ENCODE measurements at places on chromosomes 12 and 14.

DNA sequence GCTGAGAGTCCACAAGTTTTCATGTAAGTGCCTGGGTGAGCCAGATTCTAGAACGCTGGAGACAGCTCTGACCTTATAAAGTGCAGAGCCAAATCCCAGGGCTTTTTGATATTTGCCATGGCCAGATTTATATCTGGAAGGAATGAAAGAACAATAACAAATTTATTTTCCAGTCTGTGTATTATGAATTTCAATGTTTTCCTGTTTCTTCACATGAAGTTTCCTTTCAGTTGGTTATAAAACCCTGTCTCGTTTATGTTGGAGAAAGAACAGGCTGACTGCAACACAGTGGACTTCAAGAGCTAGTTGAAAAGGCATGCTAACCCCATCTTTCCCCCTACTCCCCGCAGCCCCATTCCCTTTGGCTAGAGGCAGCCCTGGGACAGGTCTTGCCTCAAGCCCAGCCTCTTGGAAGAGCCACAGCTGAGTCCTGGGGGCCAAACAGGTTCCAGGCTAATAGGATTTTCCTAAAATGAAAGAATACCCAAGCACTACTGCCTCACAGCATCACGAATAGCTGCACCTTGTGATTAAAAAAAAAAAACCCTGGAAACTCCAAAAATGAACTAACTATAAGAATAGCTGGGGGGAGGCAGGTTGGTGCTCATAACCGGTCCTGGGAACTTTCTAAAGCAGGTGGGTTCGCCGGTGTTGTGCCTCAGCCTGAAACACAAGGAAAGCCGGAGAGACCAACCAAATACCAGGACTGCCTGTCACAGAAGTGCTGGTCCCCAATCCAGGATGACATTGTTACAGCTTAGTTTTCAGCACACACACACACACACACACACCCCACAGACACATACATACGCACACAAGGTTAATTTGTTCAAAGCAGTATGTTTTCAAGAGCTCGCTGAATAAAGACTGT lies 1.5 kb downstream of the FBLN5 start:
- no peak for DNase-seq

DNA sequence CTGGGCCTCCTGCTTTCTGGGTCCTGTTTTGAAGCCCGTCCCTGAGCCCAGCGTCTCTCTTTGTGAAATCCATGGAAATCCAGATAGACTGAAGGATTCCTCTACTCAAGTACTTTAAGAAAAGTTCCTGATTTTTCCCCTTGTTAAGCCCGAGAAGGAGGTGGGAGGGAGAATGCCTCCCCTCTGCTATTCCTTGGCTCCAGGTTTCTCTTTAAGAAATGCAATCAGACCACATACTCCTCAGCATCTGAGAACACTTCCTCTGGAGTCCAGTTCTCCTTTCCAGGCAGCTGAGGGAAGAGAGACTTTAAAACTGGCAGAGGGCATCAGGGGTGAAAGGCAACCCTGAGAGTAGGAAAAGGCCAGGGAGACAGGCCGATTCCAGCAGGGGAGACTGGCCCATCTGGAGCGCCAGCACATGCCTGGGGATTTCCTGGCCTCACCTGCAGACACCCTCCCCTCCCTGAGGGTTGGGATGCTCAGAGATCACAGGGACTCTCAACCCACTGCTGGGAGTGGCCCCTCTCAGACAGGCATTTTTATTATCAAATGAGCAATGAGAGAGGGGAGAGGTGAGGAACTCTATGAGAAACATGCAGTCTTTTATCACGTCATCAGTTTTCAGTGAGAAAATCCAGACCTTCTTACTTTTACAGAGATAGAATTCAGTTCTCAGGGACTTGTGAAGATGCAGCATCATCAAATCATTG lies 2.0 kb upstream of the EMP1 start:
- DNase-seq, result no peak

GRCh38 chr14:44756554-44756953 lies 205.2 kb downstream of the KLHL28 start:
- no peak for DNase-seq

- no peak for DNase-seq
These were observed 29.4 kb downstream of the SYNE3 start for GRCh38 chr14:95486875-95487668.

- DNase-seq, result no peak
These were observed 493.5 kb downstream of the NAV3 start for GRCh38 chr12:78324234-78324633.

DNA sequence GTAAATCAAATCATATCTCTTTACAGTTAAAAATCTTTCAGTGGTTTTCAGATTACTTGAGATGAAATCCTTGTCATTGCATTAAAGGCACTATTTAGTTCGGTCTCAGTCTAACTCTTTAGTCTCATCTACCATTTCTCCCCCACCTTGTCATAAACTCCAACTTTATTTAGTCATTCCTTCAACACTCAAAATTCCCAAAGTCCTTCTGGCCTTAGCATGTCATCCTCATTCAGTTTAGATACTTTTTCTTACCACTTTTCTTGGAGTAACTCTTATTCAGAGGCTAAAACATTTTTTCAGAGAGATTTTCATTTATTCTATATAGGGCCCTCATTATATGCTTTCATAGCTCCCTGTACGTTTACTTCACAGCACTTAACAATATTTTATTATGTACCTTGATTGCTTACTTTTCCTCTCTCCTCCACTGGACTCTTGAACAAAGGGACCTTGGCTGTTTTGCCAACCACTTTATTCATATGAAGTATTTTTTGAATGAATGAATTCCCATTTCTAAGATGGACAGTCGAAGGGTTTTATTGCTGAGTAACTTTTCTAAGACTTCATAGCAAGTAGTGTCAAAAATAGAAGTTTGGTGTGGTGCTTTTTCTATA lies 12.8 kb downstream of the USP15 start:
- DNase-seq, result no peak

DNA sequence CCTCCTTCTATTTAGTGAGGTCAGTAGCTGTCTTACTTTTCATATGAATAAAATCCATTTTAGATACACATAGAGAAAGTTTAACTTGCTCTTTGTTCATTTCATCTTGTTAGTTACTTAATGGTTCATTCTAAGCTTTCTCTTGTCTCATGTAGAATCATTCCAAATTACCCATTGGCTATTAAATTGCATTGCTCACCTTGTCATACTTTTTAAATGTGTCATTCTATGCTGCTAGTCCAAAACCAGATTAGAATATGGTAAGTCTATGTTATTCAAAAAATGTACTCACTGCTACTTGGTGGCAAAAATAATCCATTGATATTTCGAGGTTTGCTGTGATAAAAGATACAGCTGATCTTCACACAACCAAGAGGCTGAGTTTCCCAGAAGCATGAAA lies 3.0 kb downstream of the C12orf50 start:
- no peak for DNase-seq

DNA sequence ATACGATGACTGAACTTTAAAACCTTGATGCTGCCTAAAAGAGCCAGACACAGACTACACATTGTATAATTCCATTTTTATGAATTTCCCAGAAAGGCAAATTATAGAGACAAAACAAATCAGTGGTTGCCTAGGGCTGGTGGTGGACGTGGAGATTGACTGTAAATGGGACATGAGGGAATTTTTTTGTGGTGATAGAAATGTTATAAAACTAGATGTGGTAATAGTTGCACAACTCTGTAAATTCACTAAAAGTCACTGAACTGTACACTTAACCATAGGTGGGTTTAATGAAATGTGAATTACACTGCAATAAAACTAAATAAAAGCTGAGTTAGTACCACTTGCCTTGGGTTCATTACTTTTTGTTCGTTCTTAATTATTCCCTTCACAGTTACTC lies 72.1 kb downstream of the PLEKHA5 start:
- DNase-seq, result no peak

DNA sequence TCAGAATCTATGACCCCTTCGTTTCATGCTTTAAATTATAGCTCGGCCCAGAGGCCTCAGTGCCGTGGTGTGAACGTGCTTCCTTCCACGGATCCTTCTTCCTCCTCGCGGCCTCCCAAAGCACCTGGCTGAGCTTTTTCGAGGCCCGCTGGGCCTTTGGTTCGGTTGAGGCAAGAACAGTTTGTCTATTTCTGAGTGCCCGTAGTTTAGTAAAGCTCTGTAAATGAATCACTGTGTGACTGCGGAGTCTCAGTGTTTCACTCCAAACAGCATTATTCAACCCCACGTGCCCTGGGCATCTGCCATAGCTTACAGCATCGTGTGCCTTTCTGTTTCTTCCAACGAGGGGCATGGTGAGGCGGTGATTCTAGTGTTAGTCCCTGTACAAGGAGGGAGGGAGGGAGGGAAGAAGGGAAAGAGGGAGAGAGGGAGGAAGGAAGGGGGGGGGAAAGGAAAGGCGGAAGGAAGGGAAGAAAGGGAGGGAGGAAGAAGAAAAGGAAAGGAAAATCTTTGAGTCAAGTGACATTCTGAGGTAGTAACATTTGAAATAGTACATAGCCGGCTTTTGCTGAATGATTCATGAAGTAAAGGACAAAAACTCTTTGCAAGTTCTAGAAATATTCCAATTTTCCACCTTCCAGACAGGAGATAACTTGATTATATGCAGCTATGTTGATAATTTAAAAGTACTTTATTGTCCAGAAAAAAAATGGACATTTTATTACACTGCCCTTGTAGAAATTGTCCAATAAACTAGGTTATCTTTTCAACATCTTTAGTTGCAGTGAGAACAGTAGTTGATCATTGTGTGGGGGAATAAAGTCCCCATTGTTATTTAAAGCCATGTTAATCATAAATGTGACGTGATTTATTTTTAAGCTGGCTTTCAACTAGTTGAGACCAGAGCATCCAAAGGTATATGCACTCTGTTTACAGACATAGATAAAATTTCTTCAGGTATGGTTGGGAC lies 1.2 kb upstream of the TRIM9 start:
- DNase-seq, result no peak

GRCh38 chr12:51218607-51219161 lies 822 bp upstream of the POU6F1 start:
- DNase-seq, result no peak

DNA sequence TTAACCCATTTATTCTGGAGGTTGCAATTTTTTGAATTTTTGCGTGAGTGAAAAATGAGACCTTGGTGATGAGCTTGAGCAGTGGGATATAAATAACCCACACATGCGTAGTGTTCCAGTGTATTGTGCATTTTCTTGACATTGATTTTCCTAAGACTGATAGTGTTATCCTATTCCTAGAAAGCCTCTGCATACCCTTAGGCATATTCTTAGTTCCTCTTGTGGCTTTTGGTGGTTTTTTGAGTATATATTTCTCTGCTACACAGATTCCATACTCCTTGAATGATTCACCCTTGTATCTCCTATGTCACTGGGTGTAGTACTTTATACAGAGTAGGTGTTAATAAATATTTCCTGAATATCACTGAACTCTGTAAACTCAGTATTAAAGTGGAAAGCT lies 363.4 kb upstream of the PDE3A start:
- DNase-seq, result no peak

GRCh38 chr12:49088150-49088931 lies 6.3 kb downstream of the DHH start:
- DNase-seq, result peak; percentile 60
